ENCODE measurements at places on chromosomes 6 and 20.
A peak's percentile ranks its signal among the peaks of the same experiment; 100 is the strongest.

GRCh38 chr6:126359936-126360537, 20.1 kb downstream of the CENPW start:
- no peak for DNase-seq

DNA sequence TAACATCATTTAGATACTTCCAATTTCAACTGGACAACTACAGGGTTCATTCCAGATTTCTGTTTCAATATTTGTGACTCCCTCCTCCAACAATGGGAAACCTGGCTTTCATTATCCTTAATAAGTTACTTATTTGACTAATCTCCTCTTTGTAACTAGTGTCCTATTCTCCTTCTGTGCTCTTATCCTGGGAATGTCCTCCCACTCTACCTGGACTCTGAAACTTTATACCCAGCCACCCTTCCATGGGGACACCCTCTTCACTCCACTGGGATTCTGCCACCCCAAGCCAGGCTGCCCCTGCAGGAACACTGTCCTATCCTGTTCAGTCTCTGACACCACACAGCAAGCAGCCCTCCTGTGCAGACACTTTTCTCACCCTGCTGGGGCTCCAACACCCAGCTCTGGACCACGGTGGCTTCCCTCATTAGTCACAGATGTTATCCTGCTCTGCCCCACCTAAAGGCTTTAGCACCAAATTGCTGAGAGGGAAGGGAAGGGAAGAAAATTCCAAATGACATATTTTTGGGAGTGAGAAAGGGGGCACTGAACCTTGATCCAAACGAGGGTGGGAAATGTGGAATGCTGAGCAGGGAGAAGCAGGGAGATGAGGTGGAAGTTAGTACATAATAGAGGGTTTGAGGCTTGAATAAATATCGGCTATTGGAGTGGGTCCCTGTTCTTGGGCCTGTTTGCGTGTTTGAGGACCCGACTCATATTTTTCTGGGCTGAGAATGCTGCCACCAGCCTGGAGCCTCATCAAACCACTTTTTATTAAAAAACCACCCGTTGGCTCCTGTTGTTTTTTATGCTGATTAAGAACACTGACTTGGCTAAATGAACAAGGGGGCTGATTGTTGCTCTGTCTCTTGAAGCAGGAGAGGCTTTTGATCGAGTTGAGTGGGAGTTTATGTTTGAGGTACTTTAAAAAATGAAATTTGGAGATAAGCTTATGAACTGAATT, 54.0 kb upstream of the AKIRIN2 start:
- no peak for DNase-seq

DNA sequence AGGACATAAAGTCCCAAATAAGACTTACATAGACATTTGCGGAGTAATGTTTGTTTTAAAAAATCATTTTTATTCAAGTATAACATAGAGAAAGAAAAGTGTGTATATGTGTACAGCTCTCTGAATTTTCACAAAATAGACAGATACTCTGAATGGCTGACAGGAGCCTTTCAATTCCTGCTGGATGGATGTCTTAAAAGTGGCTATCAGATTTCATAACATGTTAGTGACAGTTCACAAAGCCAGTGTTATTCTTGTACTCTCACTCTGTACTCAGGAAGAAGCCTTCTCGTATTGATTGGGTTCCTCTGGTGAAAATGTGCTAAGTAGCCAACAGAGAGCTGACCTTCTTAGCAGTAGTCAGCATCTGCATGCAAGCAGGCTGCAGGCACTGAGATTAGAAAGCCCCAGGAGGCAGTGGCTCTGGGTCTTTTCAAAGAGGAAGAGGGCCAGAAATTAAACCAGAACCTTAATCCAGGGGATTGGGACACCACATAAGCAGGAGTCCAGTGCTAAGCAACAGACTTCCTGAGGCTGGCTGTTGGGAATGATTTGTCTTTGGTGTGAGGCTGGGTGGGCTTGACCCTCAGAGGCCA, 19.7 kb downstream of the SLC17A4 start:
- DNase-seq, result peak; percentile 26

GRCh38 chr6:139334806-139335446, 39.5 kb downstream of the CITED2 start:
- no peak for DNase-seq

DNA sequence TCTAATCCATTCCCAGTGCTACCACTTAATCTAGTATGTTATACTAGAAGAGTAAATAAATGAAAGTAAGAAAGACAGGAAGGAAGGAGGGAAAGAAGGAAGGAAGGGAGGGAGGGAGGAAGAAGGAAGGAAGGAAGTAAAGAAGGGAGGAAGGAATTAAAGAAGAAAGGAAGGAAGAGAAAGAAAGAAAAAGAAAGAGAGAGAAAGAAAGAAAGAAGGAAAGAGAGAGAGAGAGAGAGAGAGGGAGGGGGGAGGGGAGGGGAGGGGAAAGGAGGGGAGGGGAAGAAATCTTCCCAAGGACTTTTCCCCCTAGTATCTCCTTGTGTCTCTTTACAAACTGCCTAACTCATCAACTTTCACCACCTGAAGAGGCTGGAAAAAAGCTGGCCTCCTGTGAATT, 20.8 kb upstream of the MUC21 start:
- no peak for DNase-seq

GRCh38 chr6:108585359-108585758, 24.6 kb downstream of the FOXO3 start:
- no peak for DNase-seq

- DNase-seq, result no peak
Observed at GRCh38 chr6:161169035-161169434, 104.8 kb downstream of the AGPAT4 start.

- peak; percentile 22 for DNase-seq
Observed at GRCh38 chr6:81838031-81838430, 85.5 kb upstream of the TENT5A start.

DNA sequence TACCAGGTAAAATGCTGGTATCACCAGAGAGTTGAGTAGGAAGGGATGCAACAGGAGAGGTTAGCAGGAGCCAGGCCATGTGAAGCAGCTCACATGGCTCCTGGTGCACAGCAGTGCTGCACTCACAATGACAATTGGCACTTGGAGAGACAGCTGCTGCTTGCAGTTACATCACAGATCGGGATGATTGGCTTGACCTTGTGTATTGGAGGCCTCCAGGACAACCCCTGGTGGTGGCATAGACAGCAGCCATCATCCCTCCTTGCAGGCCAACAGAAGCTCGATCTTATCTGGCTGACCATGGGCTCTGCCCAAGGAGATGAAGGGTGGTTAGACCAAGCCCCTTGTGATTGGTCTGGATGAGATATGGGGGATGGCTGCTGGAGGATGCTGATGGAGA, 73.0 kb downstream of the EYA2 start:
- no peak for DNase-seq

- DNase-seq, result no peak
Observed at GRCh38 chr6:110412360-110412759, 3.0 kb downstream of the DDO start.
